Stimulated activated CD8-positive, alpha-beta memory T cell treated with anti-CD3 and anti-CD28 coated beads, Interleukin-2, amount 100 ng/mL, for 1 hour (primary cell): ENCODE measurements at places on chromosomes 1 and 21.
A peak's percentile ranks its signal among the peaks of the same experiment; 100 is the strongest.

DNA sequence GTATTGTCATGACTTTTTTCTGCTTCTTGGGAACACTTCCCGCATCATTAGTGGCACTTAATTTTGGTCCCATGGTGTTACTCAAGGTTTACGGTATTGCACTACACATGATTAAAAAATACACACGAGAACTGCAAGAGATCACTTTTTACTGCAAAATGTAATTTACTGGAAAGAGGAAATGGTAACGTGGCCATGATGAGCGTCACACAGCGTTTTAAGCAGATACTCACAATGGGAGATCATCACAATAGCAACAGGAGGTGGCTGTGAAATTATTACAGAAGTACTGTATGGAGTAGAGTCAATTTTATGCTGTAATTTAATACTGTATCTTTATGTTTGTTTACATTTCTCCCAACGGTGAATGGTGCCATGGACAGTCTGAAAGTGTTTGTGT, 1510.3 kb downstream of the AMY1C start:
- no peak for DNase-seq

- peak; percentile 17 for DNase-seq
These were observed 20.8 kb downstream of the PHLDA3 start for GRCh38 chr1:201447903-201448871.

GRCh38 chr1:148352470-148353053, 130.5 kb downstream of the PPIAL4G start:
- no peak for DNase-seq

GRCh38 chr1:212558693-212559480, 49.7 kb upstream of the ATF3 start:
- DNase-seq, result peak; percentile 84

- DNase-seq, result no peak
These were observed 377.7 kb downstream of the PCP4 start for GRCh38 chr21:40244981-40245380.

DNA sequence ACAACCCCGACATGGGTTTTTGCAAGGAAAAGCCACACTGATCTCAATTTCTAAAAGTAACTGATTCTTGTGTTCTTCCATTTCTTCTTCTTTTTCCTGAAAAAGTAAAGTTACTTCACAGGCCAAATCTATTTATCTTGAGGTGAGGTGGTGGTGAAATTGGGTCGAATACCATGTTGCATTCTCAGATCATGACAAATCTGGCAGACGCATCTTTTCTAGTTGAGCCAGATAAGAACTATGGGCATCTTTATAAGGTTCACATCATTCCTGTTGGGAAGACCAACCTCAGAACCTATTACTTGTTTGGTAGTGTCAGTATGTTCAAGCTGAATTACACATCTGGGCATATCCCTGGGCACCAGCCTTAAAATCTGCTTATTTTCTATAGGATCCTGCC, 78.6 kb upstream of the USP25 start:
- DNase-seq, result no peak

DNA sequence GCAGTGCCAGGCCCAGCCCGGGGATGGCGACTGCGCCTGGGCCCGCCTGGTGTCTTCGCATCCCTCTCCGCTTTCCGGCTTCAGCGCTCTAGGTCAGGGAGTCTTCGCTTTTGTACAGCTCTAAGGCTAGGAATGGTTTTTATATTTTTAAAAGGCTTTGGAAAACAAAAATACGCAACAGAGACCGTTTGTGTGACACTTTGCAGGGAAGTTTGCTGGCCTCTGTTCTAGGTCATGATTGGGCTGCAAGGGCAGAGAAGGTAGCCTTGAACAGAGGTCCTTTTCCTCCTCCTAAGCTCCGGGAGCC, 719 bp downstream of the SOD1 start:
- no peak for DNase-seq

GRCh38 chr1:115088115-115088778, 1.1 kb downstream of the TSPAN2 start:
- no peak for DNase-seq

- no peak for DNase-seq
These were observed 242.3 kb downstream of the PBX1 start for GRCh38 chr1:164801246-164801731.

- DNase-seq, result no peak
These were observed 1.9 kb upstream of the PTPRU start for GRCh38 chr1:29234471-29234870.

GRCh38 chr1:118890851-118891384, 97.2 kb downstream of the TBX15 start:
- DNase-seq, result no peak

GRCh38 chr1:174692313-174692712, 244.5 kb downstream of the GPR52 start:
- DNase-seq, result no peak

DNA sequence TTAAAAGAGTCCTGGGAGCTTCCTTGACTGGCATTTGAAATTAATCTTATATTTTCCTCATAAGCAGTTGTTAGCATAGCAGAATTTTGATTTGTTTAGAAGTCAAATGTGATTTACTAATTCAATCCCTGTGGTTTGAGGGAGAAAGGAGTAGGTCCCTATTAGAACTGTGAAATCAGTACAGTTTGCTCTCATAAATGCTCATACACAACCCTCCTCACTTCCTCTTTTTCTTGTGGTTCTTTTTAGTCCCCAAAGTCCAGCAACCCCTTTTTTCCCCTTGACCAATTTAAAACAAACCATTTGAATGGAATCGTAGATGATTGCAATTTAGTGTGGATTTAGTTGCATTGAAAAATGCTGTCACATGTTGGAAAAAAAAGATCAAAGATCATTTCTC, 9.2 kb upstream of the IFI44 start:
- no peak for DNase-seq

- no peak for DNase-seq
These were observed 59.2 kb downstream of the KRTAP19-8 start for GRCh38 chr21:30979054-30979453.

DNA sequence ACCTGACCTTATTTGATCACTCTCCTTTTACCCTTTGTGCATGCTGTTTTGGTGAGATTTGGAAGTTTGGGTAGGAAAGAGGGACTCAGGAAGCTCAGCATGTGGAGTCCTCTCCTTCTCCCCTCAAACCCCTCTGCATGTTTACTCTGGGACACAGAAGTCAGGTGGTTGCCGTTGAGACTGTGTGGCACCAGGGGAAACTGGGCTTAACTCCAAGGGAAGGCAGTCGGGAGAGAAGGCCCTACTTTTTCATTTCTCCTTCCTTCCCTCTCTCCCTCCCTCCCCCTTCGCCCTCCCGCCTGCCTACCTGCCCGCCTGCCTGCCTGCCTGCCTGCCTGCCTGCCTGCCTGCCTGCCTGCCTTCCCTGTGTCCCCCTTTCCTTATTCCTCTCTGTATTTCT, 34.8 kb upstream of the TTC22 start:
- no peak for DNase-seq

GRCh38 chr21:34687065-34687464, 18.3 kb downstream of the CLIC6 start:
- DNase-seq, result no peak

- no peak for DNase-seq
These were observed 47.8 kb downstream of the ACTL8 start for GRCh38 chr1:17802945-17803344.

DNA sequence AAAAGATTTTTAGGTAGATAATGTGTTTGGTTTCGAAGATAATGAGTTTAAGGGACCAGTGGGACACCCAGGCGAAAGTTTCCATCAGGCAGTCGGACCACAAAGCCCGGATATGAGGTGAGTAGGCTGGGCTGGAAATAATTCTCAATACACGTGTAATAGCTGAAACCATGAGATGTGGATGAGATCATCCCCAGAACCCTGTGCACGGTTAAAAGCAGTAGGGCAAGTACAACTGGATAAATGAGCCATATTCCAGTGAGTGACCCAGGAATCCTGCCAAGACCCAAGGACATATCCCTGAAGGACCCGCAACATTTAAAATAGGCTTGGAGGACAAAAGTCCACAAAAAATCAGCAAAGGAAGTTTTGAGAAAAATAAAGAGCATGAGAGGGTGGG, 21.5 kb upstream of the NHLH2 start:
- no peak for DNase-seq

DNA sequence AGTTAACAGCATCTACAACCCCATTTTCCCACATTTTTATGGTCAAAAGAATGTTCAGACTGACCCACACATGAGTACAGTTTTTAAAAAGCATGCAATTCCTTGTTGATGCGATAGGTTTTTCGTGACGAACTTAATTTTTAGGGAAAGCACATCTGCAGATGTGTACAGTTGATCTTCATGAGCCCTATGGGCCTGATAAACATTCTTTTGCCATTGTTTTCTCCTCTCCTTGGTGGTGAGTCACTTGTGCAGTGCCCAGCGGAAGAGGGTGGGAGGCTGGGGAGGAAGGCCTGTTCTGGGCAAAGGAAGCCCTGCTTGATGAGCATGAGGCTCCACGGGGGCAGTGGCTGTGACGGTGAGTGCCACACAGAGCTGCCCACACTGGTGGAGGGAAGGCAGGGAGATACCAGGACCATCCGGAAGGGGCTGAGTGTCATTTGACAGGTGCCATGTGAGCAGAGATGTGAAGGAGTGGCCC, 5.3 kb downstream of the ARF1 start:
- DNase-seq, result no peak

- no peak for DNase-seq
These were observed 88.6 kb upstream of the PKN2 start for GRCh38 chr1:88595355-88596002.

DNA sequence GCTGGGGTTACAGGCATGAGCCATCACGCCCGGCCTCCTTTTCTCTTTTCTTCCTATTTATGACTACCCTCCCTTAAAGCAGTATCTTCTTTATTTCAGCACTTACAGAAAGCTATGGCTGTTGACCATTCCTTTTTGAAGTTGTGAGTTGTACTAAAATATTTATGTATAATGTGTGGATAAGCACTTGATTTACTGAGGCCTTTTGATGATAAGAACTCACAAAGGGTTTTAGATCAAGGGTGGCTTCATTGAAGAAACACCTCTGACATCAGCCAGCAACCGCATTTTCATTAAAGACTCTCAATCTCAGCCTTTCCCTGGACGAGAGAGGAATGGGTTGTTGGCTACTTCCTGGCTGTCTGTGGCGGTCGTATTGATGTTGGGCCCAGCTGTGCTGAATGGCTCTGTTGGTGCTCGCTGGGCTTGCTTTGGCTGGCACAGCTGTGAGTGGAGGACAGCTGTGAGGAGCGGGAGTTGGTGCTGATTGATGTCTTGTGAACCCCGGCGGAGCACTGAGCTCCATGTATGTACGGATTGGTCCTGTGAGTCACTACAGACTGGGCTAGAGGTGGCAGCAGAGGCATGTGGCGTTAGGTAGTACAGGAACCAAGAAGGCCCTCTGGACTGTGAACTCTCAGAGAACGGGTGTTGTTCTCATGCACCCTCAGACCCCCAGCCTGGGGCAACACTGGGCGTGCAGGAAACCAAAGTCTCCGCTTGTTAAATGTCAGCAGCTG, 208.8 kb downstream of the KIF26B start:
- DNase-seq, result no peak

- DNase-seq, result no peak
These were observed 403.6 kb downstream of the PTPRU start for GRCh38 chr1:29639741-29640427.

GRCh38 chr21:37436174-37436573, 69.6 kb downstream of the DYRK1A start:
- DNase-seq, result no peak

GRCh38 chr1:198543670-198544260, 3.3 kb upstream of the ATP6V1G3 start:
- DNase-seq, result no peak

- DNase-seq, result no peak
These were observed 52.5 kb downstream of the CHRM3 start for GRCh38 chr1:239438891-239439290.

DNA sequence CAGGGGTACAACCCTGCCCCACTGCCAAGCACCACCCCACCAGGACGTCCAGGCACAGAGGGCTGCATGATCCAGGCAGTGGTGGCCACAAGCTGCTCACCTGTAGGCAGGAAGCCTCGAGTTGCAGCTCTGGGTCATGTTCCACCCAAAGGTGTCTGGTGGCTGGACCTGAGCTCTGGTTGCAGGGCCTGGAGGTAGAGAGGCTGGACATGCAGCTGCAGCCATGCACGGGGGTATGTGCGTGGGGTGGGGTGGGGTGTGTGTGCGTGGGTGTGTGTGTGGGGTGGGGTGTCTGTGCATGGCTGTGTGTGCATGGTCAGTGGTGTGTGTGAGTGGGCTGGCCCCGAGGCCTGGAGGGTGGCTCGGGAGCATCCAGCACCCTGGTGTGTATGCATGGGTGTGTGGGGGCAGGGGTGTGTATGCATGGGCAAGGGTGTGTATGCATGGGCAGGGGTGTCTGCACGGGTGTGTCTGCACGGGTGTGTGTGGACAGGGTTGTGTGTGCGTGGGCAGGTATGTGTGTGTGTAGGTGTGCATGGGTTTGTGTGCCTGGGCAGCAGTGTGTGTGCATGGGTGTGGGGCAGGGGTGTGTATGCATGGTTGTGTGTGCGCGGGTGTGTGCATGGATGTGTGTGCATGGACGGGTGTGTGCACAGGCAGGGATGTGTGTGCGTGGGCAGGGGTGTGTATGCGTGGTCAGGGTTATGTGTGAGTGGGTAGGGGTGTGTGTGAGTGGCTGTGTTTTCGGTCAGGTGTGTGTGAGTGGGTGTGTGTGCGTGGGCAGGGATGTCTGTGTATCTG, 15.6 kb downstream of the ARHGEF16 start:
- DNase-seq, result no peak

- no peak for DNase-seq
These were observed 194.2 kb downstream of the ZSCAN20 start for GRCh38 chr1:33666616-33667015.

DNA sequence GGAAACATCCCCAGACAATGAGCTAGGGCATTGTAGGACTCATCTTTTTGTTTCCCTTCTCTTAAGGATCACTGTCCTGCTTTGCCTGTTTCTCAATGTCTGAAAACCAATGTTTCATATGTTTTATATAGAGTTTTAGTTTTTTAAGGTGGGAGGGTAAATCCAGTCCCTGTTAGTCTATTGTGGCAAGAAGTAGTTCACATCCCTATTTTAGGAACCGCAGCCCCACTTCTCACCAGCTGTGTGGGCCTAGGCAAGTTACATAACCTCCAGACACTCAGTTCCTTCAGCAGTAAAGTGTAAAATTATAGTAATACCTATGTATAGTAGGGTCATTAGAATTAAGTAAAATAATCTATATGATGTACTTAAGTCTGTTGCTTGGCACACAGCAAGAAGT, 105.8 kb upstream of the WLS start:
- no peak for DNase-seq

DNA sequence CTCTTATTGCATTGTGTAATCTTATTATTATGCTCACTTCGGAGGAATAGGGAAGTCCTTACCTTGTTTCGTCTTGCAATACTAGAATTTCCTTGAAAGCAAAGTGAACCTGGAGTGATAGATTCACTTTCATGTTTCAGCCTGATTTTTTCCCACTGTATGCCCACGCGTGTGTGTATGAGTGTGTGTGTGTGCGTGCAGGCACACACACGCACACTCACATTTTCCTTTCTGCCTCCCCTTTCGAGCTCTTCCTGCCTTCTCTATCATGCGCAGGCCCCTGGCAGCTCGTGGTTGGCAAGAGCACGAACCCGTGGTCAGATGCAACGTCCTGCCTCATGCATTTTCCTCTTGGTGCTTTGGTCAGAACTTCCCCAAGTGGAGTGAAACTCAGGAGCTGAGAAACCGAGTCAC, at the start of gene GCSAML:
Gene GCSAML (plus strand): TSS at position 366 of the 414 bp plus-strand sequence. CDS start 58 bp downstream, outside the sequence.
- DNase-seq, result no peak
